ENCODE measurements at places on chromosomes 5 and 9.

- no peak for DNase-seq
Measured at GRCh38 chr9:87795178-87795577, 69.3 kb downstream of the CTSL start.

DNA sequence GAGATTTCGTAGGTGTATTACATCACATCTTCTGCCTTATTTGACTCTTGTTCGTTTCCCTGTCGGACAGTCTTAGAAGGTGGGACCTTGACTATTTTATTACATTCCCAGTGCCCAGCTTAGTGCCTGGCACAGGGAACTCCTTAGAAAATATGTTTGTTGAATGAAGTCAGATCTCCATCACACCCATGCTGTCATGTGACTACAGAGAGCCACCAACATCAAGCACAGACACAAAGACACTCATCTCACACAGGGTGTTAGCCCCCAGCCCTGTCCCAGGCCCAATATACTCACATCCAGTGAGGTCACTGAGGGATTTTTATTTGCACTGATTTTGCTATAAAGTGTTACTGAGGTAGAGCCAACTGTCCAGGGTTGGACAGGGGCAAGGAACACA is 692 bp upstream of the SRA1 start:
- DNase-seq: no peak

- DNase-seq: no peak
Measured at GRCh38 chr5:160921-161802, 30.1 kb upstream of the LRRC14B start.

GRCh38 chr9:113131689-113132151 is 19.1 kb upstream of the SLC31A2 start:
- no peak for DNase-seq

DNA sequence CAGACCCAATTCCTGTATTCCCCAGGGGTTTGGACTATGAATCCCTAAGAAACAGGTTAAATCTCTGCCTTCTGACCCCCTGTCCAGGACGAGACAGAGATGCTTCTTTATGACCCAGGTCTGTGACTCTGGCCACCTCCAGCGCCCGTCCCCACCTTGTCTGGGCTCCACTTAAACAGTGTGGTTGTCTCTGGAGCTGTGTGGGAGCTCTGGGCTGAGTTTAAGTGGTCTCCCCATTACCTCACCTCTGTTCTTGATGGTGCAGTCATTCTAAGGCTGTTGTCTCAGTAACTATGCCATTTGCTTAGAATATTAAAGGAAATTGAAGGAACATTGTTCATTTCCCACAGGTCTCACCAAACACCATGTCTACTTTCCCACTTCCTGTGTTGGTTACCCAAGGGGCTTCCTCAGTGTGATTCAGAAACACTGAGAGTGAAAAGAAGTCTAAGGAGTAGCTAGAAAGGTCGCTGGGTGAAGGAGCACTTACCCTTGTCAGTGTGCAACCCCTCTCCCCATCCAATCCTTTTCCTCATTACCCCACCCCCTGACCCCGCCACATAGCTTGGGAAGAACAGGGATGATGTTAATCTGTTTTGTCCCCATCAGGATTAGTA is 127.8 kb upstream of the CKMT2 start:
- no peak for DNase-seq

- DNase-seq: no peak
Measured at GRCh38 chr9:94950040-94950578, 223.6 kb downstream of the AOPEP start.

- DNase-seq: no peak
Measured at GRCh38 chr5:164265566-164265965, 760.1 kb downstream of the MAT2B start.

DNA sequence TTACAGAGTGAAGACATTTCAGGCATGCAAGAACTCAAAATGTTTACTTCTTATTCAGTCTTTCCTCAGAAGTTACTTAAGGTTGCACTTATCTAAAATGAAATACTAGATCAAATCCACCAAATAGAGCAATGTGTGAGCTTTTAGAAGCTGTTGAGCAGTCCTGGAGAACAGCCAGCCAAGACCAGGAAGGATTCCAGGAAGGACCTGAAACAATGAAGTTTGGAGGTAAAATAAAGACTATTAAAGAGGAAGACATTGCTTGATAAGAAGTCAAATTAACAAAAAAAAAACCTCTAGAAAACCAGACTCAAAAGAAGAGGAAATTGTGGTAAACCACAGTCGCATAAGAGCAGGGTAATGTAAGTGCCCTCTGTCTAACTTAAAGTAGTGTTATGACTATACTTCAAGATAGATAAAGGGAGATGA is 156.2 kb upstream of the S1PR3 start:
- DNase-seq: peak; percentile 19

DNA sequence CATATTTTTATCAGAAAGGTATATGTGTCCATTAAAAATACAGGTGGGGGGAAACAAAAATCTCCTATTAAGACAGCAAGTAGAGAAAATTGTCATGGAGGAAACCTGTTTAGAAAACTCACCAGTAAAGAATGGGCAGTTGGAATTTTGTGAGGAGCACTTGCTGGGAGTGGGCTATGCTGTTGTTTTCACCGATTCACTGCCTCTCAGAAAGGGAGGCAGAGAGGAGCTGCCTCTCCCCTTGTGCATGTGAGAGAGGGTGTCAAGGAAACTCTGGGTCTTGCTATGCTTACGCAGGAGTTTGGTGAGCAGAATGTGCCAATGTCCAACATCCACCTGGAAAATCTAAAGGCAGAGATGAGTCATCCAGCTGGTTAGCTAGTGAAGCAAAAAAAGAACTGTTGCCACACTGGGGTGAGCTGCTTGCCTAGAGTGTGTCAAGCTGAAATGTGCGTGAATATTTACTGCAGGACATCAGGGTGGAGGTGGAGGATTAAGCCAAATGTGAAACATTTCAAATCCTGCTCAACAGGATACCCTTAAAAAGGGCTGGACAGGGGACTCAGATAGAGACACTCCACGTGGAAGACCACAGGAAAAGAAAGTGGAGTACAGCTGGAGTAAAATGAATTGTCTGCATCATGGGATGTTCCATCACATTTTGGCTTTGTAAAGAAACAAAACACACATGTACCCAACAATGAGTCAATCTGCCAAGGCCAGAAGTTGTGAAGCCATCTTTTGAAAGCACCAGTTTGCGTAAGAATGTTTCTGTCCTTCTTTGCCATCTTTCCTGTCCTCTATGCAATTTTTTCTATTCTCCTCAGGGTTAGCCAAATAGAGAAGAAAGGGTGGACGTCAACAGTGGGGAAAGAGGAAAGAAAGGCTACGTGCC is 449.7 kb upstream of the MPDZ start:
- no peak for DNase-seq

DNA sequence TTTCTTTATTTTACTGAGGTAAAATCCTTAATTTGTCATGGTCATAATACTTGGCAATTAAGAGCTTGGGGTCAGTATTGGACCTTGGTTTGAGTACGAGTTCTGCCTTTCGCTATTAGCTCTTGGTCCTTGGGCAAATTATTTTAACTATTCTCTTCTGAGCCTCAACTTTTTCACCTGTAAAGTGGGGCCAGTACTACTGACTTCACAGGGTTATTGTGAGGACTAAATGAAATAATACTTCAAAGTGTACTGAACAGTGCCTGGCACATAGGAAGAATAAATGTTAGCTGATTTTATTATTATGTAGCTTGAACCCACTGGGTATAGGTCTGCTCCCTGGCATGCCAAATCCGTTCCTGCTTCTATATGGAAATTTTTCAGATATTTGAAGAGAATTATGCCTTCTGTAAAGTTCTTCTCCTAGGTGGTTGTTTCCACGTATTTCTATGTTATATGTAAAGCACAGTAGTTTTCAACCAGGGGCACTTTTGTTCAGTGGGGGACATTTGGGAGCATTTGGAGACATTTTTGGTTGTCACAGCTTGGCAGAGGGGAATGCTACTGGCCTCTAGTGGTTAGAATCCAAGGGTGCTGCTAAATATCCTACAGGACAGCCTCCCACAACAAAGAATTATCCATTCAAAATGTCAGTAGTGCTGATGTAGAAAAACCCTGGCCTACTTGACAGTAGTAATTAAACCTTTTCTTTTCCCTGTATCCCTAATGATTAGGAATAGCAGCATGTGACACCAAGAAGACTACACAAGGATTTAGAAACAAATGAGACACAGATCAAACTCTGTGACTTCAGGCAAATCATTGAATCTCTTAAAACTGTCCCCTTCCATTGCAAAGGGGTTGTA is 4.5 kb downstream of the RCL1 start:
- no peak for DNase-seq

GRCh38 chr5:126516133-126516532 is 78.9 kb downstream of the ALDH7A1 start:
- DNase-seq: no peak

- no peak for DNase-seq
Measured at GRCh38 chr9:73269430-73270101, 117.9 kb downstream of the ANXA1 start.

DNA sequence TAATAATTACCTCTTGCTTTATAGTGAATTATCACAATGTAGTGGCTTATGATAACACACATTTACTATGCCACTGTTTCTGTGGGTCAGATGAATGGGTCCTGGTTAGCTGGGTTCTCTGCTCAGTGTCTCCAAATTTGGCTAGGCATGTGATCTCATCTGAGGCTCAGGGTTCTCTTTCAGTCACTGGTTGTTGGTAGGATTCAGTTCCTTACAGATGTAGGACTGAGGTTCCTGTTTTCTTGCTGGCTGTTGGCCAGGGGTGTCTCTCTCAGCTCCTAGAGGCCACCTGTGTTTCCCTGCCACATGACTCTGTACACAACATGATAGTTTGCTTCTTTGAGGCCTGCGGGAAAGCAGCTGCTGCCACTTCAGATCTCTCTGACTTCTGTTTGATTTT is 7.1 kb downstream of the NFX1 start:
- DNase-seq: peak; percentile 78

- DNase-seq: no peak
Measured at GRCh38 chr5:14405706-14406553, 175.7 kb upstream of the OTULINL start.

- no peak for DNase-seq
Measured at GRCh38 chr5:152061095-152061494, 136.4 kb upstream of the GLRA1 start.

DNA sequence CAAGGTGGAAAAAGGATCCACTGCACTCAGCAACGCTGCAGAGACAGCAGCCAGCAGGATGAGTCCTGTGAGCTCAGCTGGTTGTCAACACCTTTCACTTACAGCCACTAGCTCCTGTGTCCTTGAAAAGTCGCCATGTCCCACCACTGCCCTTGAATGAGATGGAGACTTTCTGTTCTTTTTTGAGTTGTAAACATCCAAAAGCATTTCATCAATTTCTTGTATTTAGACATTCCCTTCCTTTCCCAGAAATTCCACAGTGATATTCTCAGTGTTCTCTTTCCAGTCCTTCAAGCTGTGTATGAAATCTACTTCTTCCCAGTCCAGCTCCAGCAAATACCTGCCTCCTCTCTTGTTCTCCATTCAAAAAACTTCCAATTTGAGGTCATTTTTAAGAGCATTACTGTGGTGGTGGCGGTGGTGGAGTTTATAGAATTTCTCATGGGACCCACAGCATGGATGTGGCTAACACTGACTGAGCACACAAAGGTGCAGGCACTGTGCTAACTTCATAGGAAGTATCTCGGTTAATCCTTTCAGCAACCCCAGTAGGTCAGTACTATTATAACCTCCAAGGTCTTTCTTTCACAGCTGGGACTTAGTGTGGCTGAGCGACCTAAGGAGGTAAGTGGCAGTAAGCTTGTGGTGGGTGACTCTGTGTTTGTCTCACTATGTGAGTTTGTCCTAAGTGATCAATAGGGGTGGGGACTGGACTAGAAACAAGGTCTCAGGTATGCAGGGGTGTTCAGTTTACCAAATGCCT is 15.0 kb upstream of the GPX3 start:
- DNase-seq: no peak

GRCh38 chr5:107769519-107769918 is 98.8 kb upstream of the EFNA5 start:
- DNase-seq: no peak

GRCh38 chr5:132179405-132179804 is 48.2 kb downstream of the P4HA2 start:
- no peak for DNase-seq

GRCh38 chr5:34977934-34978613 is 48.7 kb downstream of the DNAJC21 start:
- DNase-seq: peak; percentile 35

GRCh38 chr9:136278221-136278620 is 25.7 kb downstream of the CCDC187 start:
- DNase-seq: no peak

GRCh38 chr9:93112864-93113389 is 16.9 kb downstream of the CARD19 start:
- DNase-seq: no peak

DNA sequence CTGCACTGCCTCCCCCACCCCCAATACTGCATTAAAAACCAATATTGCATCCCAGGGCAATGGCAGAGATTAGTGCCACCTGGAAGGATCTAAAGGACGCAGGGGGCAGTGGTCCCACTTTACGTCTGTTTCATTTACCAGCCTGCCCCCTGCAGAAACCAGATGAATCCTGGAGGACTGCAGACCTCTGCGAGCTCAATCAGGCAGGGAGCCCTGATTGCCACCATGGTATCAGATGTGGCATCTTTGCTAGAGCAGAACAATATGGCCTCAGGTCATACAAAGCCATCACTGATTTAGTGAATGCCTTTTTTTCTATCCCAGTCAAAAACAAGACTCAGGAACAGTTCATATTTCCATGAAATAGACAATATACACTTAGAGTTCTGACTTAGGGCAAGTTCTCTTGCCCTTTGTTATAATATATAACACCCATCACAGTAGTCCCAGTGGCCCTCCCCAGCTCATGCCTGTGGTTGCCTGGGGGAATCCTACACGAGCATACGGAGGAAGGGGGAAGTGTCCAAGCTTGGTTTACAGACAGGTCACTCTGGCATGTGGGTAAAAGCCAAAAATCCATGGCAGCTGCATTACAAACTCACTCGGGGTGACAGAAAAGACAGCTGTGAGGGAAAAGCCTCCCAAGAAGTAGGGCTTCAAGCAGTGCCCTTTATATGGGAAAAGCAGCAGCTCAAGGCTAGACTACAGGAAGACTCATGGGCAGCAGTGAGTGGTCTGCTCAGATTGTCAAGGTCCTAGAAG is 85.1 kb downstream of the MED27 start:
- DNase-seq: no peak

DNA sequence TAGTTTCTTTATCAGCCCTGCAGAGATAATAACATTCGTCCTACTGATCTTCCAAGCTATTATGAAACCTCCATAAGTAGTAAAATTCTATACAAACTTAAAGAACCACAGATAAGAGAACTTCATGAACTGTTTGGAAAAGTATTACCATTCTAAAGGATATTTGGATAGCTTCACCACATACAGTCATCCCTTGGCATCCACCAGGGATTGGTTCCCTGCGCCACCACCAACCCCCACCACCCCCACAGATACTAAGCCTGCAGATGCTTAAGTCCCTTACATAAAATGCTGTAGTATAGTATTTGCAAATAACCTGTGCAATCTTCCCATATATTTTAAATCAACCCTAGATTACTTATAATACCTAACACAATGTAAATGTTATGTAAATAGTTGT is 61.4 kb upstream of the SHISAL2B start:
- no peak for DNase-seq
